ENCODE measurements at places on chromosomes 6 and 20.

- DNase-seq = peak; percentile 30
These were observed 18.3 kb downstream of the RAET1L start for GRCh38 chr6:150006961-150007464.

GRCh38 chr6:139109558-139109957 lies 25.3 kb upstream of the HECA start:
- DNase-seq = no peak

DNA sequence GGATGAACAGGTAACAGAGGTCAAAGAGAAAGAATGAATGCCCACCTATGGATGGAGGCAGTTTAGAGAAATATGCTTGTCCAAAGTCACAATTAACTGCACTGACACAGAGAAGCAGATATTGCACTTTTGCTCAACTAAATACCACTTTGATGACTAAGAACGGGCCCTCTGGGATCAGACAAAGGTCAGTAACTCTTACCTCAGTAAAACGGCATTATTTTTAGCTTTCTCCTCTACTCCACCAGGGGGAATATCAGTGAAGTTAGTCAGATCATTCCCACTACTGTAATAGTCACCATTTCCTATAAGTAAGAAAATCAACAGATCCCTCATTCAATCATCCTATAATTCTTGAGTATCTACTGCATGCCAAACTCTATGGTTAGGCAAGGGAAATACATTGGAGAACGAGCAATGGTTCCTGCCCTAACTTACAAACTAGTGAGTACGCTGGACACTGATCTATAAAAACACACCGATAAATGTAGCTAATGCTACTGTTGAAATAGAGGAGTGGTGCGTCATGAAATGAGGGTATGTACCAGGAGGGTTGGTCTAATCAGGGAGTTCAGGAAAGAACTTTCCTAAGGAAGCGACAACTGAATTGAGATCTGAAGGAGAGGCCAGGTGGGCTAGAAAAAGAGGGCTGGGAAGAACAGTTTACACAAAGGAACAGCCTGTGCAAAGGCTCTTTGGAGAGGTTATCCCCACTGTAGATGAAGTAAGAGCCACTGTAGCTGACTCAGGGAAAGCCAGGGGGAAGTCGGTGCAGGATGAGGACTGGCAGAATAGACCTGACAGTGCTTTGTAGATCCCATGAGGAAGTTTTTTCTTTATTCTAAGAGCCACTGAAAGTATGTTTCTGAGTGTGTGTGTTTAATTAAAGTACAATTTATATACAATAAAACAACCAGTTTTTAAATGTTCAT lies 9.2 kb downstream of the ECI2 start:
- no peak for DNase-seq

GRCh38 chr6:47924001-47924400 lies 142.2 kb downstream of the OPN5 start:
- DNase-seq = no peak

GRCh38 chr6:87171938-87172633 lies 16.7 kb downstream of the ZNF292 start:
- no peak for DNase-seq

All from central memory CD4-positive, alpha-beta T cell (primary cell).